ENCODE measurements at places on chromosomes 13 and 19.

- DNase-seq: no peak
These were observed 112.3 kb downstream of the POSTN start for GRCh38 chr13:37486171-37486681.

- peak; percentile 87 for DNase-seq
These were observed at the start of gene ARL11 for GRCh38 chr13:49627831-49628652. TSS of gene ARL11 (plus strand) at chr13:49628507. CDS start at chr13:49630448, 1,941 bp downstream.

DNA sequence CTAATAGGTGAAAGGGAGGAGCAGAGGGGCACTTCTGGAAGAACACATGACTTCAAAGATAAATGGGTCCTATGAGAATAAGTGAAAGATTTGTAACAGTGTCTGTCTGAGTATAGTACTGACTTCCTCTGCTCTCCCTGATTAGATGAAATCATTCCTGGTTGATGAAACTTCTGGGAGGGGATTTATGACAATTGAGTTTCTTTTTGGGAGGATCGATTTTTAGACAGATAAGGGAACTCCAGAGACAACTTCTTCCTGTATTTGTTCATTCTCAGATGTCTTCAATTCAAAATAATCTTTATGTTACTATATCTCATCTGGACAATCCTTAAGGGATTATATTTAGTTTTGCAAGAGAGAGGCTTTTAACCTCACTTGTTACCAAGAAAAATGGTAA is 20.0 kb downstream of the SETDB2 start:
- no peak for DNase-seq

- DNase-seq: no peak
These were observed 68.3 kb downstream of the CEBPG start for GRCh38 chr19:33441828-33442227.

DNA sequence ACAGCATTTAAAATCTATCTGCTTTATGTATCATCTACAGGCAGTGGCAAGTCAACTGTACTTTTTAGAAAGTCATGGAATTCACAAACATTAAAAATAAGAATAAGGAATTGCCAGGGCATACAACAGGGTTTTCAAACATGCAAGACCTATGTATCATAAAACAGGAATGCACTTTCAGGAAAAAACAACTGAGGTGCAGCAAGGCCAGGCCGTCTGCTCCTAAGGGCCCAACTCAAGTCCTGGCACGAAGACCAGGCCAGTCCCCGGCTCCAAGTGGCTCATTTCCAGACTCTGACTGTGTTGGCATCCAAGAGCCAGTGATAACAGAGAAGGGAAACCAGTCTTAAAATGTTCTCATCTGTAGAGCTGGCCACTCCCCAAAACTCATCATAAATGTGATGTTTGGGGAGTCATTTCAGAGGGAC is 7.1 kb downstream of the RFX2 start:
- no peak for DNase-seq

DNA sequence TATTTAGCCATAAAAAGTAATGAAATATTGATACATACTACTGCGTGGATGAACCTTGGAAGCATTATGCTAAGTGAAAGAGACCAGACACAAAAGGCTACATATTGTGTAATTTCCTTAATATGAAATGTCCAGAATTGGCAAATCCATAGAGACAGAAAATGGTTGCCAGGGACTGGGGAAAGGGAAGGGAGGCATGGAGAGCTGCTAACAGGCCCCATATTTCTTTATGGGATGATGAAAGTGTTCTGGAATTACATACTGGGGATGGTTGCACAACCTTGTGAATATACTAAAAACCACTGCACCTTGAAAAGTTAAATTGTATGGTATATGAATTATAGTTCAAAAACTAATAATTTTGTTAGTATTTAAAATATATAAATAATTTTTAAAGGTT is 3.6 kb downstream of the IFT88 start:
- no peak for DNase-seq

DNA sequence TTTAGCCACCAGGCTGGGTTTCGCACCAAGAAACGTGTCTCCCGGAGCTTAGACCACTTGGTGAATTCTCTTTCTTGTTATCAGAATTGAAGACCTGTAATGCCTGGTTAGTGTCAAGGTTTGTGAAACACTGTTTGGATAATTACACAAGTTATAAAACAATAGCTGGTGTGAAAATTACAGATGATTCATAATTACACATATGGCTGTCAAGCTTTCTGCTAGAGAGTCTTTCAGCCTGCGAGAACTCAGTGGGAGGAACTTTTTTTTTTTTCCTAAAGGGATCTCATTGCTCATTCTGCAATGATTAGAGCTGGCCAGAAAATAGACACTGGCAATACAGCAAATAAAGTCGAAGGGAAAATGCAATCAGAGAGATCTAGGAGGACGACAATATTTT is 13.4 kb upstream of the KLK4 start:
- no peak for DNase-seq

GRCh38 chr13:114049026-114049425 is 75.2 kb upstream of the C13orf46 start:
- peak; percentile 79 for DNase-seq

DNA sequence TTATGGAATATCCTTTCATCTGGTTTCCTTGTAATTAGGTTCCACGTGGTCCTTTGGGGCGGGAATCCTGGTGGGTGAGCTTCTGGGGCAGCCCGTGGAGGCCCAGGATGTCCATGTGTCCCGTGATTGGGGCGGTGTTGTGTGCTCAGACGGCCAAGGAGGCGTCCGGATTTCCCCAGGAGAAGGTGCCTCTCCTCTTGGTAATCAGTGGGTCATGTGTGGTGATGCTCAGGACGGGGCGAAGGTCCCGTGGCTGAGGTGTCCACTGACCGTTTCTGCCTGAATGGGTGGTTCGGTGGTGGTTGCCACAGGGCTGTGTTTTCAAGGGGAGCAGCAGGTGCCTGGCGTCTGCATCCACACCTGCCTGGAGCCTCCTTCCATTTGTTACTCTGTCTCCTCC is 52.2 kb upstream of the F7 start:
- no peak for DNase-seq

GRCh38 chr13:113272701-113273181 is 24.3 kb upstream of the LAMP1 start:
- DNase-seq: no peak

- DNase-seq: no peak
These were observed 17.6 kb downstream of the ZNF121 start for GRCh38 chr19:9566729-9567128.

DNA sequence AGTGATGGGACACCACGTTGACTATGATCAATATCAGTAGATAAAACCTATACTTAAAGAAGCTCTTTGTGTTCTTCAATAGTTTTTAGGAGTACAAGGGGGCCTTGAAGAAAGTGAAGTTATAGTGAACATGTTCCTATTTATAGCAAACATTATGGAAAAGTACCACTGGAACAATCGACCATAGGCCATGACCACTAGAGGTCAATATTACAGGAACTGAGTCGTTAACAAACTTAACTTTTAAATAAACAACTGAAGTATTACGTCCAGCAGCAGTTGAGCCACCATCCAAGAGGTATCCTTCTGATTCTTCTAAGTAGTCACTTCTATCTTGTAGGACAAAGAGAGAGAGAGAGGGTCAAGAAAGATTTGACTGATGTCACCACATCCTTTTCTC is 391.0 kb upstream of the SLITRK5 start:
- DNase-seq: no peak

GRCh38 chr13:42364613-42365000 is 92.7 kb downstream of the AKAP11 start:
- no peak for DNase-seq

DNA sequence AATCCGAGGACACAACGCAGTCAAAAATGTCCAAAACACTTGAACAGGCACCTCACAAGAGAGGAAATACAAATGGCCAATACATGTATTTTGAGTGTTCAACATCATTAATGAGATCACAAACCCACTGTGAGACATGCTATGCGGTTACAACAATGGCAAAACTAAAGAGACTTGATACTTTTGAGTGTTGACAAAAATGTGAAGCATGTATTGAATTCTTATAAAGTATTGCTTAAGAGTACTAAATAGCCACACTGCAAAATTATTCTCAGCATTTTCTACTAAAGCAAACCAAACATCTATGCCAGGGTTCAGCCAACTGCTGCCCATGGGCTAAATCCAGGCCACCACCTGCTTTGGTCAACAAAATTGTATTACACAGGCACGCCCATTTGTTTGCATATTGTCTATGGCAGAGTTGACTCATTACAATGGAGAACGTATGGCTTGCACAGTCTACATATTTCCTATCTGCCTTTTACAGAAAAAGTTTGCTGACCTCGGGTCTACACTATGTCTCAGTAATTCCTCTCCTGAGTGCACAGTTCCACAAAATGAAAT is 135.3 kb downstream of the B3GLCT start:
- peak; percentile 36 for DNase-seq

DNA sequence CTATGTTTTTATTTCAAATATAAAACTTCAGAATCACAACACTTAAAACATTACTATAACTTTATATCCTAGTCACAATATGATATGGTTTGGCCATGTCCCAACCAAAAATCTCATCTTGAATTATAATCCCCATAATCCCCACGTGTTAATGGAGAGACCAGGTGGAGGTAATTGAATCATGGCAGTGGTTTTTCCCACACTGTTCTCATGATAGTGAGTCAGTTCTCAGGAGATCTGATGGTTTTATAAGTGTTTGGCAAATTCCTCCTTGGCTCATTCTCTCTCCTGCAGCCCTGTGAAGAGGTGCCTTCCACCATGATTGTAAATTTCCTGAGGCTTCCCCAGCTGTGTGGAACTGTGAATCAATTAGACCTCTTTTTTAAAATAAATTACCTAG is 307.6 kb downstream of the SPRY2 start:
- no peak for DNase-seq

DNA sequence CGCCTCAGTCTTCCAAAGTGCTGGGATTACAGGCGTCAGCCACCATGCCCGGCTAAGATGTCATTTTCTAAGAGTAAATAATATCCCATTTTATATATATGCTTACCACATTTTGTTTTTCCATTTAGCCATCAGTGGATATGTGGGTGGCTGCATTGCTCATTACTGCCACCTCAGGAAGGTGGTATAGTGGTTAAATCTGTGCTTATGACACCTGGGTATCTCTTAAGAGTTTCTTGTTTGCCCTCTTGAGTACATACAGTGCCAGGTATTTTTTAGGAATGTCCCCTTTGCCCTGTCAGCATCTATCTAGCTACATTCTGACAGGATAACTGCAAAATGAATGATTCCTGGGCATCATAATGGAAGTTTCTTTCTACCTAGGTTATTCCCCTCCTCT is 14.6 kb downstream of the ZNF69 start:
- no peak for DNase-seq

DNA sequence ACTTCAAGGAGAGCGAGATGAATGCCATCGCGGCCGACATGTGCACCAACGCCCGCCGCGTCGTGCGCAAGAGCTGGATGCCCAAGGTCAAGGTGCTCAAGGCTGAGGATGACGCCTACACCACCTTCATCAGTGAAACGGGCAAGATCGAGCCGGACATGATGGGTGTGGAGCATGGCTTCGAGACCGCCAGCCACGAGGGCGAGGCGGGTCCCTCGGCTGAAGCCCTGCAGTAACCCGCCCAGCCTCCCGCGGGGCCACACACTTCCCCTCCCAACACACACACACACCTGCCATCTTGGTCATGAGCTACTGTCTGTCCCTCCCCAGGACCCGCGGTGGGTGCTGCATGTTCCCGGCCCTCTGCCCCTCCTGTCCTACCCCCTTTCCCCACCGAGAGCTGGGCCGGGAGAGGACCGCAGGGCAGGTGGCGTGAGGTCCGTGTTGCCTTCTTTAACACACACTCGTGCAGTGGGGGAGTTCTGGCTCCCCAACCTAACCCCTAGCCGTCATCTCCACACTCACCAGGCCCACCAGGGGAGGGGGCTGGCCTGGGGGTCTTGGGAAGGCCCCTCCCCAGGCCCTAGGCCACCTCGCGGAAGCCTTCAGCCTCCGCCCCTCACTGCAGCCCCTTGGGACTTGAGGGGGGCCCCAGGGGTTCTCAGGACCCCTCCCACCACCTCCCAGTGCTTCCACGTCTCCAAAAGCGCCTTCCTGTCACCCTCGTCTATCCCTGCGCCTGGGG is 11.8 kb downstream of the STX10 start:
- DNase-seq: no peak

- no peak for DNase-seq
These were observed 9.4 kb downstream of the SAMD4B start for GRCh38 chr19:39351537-39352064.

GRCh38 chr19:47019431-47020041 is at the start of gene NPAS1:
TSS of gene NPAS1 (plus strand) at chr19:47019837. CDS start at chr19:47021048, 1,211 bp downstream.
- DNase-seq: no peak

DNA sequence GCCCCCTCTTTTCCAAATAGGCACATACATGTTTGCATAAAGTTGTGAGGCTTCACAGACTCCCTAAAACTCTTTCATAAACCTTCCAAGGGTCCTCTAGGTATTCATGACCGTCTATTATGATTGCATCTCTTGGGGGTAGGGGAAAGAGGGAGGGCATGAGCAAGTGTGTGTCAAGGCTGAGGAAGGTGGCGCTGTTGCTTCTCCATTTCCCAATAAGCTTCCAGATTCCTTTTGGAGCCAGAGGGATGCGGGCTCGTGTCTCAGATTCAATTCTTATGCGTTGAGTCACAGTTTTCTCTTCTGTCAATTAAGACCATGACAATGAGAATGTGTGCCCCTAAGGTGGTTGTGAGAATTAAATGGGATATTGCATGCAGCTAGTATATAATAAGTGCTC is 51.0 kb upstream of the CYP2A7 start:
- no peak for DNase-seq
